ENCODE measurements at places on chromosomes 7 and 10. TPM values are rescaled to one million over a fixed set of nuclear protein-coding genes. Genes with fewer than 3 reads are reported as not detected.

DNA sequence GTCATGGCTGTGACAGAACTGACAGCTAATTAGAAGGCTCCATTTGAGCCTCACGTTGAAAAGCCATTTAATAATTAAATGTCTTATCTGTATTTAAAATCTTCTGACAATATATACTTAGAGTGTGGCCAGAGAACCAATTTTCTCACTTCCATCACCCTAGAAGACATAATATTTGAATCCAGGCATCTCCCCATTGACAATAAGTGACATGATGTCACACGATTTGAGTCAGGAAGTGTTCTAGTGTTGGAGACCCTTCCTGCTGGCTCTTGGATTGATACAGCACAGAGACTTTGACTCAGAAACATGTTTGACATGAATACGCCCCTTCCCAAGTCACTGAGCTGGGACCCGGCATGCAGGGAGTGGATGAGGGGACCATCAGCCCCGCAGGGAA is 85.9 kb downstream of the SLIT1 start:
- no peak for DNase-seq

- no peak for DNase-seq
Measured at GRCh38 chr10:129942391-129942790, 21.7 kb downstream of the EBF3 start.

DNA sequence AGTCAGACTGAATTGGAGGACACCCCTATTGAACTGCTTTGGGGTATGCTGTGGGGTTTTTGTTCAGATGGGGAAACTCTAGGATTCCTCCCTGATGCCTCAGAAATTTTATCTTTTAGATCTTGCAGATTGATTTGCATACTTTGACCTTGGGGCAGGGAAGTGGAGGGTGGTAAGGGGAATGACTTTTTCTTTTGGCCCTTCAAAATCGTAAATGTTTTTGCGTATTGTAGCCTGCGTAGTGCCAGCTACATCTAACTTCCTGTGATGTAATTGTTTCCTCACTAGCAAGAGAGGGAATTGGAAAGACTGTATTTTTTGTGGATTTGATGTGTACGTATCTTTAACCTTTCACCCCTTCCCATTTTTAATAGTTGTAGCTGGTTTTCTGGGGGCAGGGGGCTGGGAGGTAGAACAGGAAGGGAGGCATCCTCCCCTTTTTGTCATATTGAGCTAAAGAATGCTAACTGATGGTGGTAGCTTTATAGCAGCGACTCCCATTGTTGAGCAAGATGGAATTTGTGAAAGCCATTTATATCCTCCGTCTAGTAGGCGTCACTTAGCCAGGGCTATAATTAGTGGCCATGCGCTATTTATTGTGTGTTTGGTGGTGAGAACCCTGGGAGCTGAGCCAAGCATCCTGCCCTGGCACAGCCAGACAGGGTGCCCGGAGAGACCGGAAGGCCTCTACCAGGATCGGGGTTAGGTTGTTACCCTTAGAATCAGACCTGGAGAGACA is 11.3 kb downstream of the DUSP5 start:
- no peak for DNase-seq

Gene CCL26
- not detected for total RNA-seq

DNA sequence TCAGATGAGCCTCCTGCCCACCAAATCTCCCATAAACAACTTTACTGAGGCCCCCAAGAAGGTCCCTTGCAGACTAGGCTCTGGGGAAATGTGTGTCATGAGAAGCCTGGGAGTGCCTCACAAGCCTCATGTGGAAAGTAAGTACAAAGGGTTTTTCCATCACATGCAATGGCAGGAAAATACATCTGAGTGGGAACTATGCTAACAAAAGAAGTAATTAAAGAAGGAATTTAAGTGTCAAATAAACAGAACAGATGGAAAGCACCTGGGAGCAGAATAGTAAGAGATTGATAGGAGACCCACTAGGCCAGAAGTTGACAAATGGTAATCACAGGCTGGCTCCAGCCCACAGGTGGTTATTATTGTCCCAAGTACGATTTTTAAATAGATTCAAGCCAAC is 20.5 kb downstream of the GSAP start:
- DNase-seq: no peak

Gene PON1
- 0.24 TPM for total RNA-seq

DNA sequence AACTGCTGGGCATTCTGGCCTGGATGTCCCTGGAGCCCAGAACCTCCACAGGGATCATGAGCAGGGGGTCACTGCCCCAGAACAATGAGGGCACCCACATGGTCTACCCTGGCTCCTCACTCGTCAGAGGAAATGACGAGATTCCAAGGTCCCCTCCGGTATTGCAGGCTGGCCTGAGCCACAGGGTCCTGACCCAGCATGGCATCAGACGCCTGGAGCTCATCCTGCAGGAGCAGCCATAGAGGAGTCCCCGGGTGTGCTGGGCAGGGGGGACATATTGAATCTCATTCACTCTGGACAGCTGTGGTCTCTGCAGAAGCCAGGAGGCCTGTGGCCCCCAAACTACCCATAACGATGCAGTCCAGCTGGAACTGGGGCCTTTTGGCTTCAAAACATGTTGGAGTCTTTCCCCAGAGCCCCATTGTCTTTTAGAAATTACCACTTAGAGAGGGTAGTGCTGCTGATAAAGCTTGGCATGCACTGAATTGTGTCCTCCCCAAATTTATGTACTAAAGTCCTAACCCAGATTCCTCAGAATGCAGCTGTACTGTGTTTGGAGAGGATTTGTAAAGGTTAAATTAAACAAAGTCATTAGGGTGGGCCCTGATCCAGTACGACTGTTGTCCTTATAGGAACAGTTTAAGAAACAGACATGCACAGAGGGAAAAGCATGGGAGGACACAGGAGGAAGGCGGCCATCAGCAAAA is 27.7 kb downstream of the ANXA8 start:
- peak; percentile 28 for DNase-seq

DNA sequence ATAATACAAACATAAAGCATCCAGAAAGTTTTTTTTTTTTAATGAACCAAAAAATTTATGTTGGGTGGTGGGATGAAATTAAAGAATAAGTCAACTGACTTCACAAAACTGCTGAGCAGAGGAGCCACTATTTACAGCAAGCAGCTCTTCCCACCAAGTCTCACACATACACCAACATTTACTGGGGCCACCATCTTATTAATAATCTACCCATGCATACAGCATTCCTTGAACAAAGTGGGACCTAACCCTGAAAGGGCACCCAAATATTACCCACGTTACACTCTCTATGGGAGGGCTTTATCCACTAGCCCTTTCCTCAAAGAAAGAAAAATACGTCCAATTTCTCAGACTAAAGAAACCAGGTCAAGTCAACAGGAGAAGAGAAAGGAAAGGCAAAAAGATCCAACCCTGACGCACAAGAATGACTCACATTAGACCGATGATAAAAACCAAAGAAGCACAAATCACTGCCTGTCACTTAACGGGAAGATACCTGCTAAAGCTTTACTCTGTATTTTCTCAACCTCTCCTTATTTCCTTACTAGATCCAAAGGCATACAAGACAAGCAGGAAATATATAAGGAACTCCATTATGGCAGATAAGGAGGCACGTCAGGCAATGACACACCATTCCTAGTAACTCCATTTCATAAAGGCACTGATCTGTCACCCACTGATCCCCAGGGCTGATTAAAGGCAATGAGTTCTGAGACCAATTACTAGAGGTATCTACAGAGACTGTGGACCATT is 141.8 kb upstream of the ASAH2 start:
- DNase-seq: no peak

GRCh38 chr10:129277841-129278240 is 189.2 kb upstream of the MGMT start:
- DNase-seq: no peak

GRCh38 chr7:78746301-78746700 is 707.2 kb downstream of the MAGI2 start:
- DNase-seq: no peak

Gene TMEM243
- total RNA-seq: 115 TPM

DNA sequence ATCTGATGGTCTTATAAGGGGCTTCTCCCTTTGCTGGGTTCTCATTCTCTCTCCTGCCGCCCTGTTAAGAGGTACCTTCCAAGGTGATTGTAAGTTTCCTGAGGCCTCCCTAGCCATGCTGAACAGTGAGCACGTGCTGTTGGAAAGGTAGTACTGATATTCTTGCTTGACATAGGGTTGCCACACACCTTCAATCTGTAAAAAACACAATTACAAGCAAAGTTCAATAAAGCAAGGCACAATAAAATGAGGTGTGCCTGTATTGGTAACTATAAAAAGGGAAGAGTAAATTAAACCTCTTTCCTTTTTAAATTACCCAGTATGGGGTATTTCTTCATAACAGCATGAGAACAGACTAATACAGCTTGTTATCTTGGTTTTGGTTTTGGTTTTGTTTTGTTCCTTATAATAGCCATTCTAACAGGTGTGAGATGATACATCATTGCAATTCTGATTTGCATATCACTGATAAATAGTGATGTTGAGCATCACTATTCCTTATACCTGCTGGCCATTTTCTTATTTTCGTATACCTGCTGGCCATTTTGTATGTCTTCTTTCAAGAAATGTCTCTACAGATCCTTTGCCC is 164.9 kb upstream of the TRIM24 start:
- no peak for DNase-seq
